ENCODE measurements at places on chromosomes 2 and 18. TPM values are rescaled to one million over a fixed set of nuclear protein-coding genes. Genes with fewer than 3 reads are reported as not detected.

PLCD4 gene
- 0.38 TPM for total RNA-seq

RAB6C gene
- total RNA-seq: not detected

- H3K27ac ChIP-seq: no peak overlapping the region
- no peak for DNase-seq
- peaks cover 18% of the 10 kb centered on the region for H3K4me1 ChIP-seq
- no peaks in the 10 kb centered on the region for H3K27me3 ChIP-seq
Observed at GRCh38 chr18:75683426-75683825, 255.9 kb upstream of the SMIM21 start.

DNA sequence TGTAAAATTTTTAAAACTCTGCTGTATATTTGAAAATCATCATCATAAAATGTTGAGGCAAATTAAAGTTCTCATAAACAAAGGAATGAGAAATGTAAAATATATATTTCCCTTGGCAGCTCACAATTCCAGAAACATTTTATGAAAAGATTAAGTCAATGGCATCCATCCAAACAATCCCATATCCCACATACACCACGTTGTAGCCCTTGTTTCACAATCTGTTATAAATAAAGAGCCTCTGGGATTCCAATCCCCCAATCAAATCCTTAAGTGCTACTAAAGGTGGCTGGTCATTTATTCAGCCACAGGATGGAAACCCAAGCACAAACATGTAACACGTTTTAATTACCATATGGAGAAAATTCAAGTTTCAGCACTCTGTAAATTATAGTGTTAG is 51.7 kb downstream of the GFPT1 start:
- no peak for DNase-seq
- H3K27me3 ChIP-seq: no peaks in the 10 kb centered on the region
- H3K36me3 ChIP-seq: peaks cover 26% of the 10 kb centered on the region
- H3K27ac ChIP-seq: no peak overlapping the region
- no peaks in the 10 kb centered on the region for H3K4me1 ChIP-seq
- no peak overlapping the region for H3K4me3 ChIP-seq

DNA sequence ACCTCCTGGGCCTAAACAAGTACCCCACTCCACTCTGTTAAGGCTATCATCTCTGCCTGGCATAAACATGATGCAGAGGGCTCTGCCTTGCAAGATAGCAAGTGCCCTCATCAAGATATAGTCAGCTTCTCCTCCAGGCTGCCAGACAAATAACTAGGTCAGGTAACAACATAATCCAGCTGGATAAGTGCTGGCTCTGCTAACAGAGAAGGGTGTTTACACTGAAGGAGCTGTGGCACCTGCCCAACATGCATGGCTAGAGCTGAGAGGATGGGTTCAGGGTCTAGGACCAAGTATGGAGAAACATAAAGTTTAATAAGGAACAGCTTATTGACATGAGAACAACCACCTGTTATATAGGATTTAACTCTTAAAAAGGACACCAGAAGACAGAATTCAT is 42.8 kb downstream of the DLGAP1 start:
- peaks cover 1% of the 10 kb centered on the region for H3K36me3 ChIP-seq
- H3K4me1 ChIP-seq: no peaks in the 10 kb centered on the region
- DNase-seq: no peak
- H3K4me3 ChIP-seq: no peak overlapping the region
- H3K27me3 ChIP-seq: no peaks in the 10 kb centered on the region

- H3K27me3 ChIP-seq: peaks cover 2% of the 10 kb centered on the region
- no peak overlapping the region for H3K4me3 ChIP-seq
- peak; percentile 24 for DNase-seq
- H3K4me1 ChIP-seq: peaks cover 8% of the 10 kb centered on the region
Observed at GRCh38 chr18:44679914-44680272, 795 bp upstream of the SETBP1 start.

DNA sequence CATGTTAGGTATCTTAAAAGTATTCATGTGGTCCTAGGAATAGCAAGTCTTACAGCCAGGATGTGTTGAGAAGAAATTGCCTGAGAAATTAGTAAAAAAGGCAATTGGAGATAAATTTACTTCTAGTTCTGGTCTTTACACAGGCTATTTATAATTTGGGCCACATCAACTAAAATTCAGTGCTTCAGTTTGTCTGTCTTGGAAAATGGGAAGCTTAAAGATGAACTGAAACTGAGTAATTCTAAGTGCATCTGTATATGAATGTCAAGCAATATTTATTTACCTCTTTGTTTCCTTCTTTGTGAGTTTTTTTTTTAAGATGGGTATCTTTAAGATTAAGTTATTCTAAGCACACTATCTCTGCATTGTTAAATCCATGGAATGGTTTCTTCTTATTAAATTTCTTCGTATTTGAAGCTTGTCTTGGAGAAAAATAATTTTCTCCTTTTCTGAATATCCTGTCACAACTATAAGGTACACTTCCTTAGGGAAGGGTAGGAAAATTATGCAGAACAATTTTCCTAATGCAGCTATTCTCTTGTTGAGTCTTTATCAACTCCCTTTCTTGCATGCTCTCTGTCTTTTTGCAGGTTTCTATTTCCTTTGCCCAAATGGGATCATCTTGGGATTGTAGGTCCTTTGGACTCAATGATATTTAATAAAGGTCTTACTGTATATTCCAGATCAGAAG is 39.7 kb upstream of the MMADHC start:
- peaks cover 11% of the 10 kb centered on the region for H3K4me1 ChIP-seq
- no peak overlapping the region for H3K4me3 ChIP-seq
- H3K36me3 ChIP-seq: no peaks in the 10 kb centered on the region
- H3K27ac ChIP-seq: no peak overlapping the region
